HFFc6 (cell line): ENCODE measurements at places on chromosomes 16 and 17. TPM values are rescaled to one million over a fixed set of nuclear protein-coding genes. Genes with fewer than 3 reads are reported as not detected.

SRCAP gene
- 46.3 to 47.7 TPM (median 47.4 TPM) in 3 replicates for total RNA-seq

PPY gene
- total RNA-seq = not detected in 3 replicates

TBC1D3C gene
- 0.71 and 1.2 TPM in 2 replicates for total RNA-seq

CHD9NB gene
- 2.4 and 3.5 TPM in 2 replicates for total RNA-seq

CPHXL2 gene
- not detected in 3 replicates for total RNA-seq

DNA sequence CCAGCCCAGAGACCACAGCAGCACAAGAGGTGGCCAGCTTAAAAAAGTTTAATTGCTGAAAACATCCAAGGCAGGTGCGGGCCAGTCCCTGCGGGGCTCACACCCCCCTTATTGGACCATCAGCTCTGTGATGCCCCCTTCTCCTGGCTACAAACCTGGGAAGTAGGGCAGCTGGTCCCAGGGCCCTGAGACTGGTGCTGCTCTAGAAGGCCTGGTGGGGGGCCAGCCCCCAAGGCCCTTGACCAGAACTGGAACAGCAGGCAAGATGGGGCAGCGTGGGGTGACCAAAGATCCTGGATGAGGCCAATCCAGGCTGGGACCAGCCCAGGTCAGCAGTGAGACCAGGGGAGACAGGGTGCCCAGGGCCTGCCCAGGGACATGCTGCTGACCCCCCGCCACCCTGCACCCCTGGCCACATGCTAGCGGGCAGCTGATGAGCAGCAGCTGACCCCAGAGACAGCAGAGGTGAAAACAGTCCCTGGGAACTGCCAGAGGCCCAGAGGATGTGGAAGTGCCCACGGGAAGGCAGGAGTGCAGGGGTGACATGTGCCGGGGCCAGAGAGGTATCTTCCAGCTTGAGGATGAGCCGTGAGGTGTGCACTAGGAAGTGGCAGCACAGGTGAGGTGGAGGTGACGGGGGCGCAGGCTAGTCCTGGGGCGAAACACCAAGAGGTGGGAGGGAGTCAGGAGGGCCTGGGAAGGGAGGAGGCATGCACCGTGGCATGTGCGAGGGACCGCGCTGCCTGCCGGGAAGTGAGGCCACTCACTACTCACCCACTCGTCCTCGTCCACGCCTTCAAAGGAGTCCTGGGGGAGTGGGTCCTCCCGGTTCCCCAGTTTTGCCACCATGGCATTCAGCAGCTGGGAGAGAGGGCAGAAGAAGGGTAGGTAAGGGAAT lies 3.6 kb upstream of the PAM16 start:
- no peak for DNase-seq

DNA sequence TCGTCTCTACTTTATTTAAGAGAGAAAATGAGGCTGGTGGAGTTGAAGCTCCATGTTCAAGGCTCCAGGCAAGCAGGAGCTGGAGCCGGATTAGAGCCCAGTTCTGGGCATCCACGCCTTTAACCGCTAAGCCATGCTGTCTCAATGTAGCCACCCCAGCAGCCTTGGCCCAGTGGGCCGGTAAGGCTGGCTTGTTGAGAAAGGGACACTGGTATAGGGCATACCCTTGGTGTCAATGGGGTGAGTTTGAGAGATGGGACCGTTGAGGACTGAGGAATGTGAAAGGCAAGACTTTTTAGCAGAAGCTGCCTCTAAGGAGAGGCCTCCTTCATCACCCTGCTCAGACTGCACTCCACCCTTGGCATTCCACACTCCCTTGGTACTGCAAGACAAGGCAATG lies 147.4 kb downstream of the CYLD start:
- no peak for DNase-seq

- no peak for DNase-seq
Measured at GRCh38 chr17:13321951-13322701, 279.6 kb downstream of the HS3ST3A1 start.

DNA sequence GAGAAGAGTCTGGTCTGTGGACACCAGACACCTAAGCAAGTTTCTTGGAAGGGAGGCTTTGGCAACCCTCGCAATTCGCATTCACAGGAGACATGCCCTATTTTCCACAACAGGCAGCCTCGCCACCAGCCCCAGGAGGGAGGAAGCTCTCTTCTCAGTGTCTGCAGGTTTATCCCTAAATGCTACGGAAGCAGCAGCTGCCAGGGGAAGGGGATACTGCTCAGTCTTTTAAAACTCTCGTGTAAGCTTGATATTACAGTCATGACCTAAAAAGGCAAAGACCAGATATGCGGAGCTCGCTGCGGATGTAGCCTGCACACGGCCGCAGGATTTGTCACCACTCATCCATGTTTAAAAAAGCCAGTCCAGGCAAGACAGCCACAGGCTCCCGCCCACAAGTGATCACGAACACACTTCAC lies 159.2 kb upstream of the RPH3AL start:
- DNase-seq = peak; percentile 62

GRCh38 chr16:87062569-87063442 lies 254.4 kb downstream of the C16orf95 start:
- DNase-seq = peak; percentile 38

GRCh38 chr16:12497526-12497925 lies 306.2 kb downstream of the CPPED1 start:
- no peak for DNase-seq

- no peak for DNase-seq
Measured at GRCh38 chr16:71826533-71827017, 17.9 kb upstream of the AP1G1 start.

DNA sequence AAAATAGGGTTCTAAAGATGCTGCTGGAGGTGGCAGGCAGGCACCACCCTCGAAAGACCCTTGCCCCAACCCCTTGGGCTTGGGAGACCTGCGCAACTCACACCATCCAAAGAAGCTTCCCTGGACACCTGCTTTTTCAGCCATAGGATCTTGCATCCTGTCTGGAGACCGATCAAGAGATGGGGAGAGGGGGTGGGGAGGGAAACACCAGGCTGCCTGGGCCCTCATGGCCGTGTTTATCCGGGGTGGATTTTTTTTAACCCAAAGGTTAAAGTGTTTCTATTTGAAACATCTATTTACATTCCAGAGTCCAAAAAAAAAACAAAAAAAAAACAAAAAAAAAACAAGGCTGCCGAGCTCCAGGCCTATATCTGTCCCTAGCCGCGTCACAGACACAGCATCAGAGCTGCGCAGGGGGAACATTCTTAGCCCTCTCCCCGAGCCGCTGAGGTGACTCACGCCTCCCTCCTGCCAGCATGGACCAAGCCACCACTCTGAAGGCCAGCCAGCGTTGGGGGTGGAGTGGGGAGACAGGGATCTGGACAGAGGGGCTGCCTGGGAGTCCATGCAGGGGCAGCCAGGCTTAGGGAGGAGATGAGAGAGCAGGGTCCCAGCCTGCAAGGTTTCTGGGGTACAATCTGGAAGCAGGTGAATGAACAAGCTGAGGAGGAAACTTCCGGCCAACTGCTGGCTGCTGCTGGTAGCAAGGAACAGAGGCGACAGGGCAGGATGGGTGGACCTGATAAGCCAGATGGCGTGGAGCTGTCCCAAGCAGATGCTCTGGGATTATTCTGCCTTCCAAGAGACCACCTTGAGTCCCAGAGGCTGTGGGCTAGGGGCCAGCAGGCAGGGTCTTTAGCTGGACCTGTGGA lies 14.8 kb downstream of the HDAC5 start:
- peak; percentile 97 for DNase-seq

DNA sequence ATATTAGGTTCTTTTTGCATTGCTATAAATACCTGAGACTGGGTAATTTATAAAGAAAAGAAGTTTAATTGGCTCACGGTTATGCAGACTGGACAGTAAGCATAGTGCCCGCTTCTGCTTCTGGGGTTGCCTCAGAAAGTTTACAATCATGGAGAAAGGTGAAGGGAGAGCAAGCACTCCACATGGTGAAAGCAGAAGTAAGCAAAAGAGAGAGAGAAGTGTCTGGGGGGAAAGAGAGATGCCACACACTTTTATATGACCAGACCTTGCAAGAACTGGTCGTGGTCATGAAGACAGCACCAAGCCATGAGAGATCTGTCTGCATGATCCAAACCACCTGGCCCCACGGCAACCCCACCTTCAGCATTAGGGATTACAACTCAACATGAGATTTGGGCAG lies 45.4 kb downstream of the KCNJ16 start:
- no peak for DNase-seq

GRCh38 chr17:20203761-20204263 lies 194.7 kb downstream of the SPECC1 start:
- no peak for DNase-seq

DNA sequence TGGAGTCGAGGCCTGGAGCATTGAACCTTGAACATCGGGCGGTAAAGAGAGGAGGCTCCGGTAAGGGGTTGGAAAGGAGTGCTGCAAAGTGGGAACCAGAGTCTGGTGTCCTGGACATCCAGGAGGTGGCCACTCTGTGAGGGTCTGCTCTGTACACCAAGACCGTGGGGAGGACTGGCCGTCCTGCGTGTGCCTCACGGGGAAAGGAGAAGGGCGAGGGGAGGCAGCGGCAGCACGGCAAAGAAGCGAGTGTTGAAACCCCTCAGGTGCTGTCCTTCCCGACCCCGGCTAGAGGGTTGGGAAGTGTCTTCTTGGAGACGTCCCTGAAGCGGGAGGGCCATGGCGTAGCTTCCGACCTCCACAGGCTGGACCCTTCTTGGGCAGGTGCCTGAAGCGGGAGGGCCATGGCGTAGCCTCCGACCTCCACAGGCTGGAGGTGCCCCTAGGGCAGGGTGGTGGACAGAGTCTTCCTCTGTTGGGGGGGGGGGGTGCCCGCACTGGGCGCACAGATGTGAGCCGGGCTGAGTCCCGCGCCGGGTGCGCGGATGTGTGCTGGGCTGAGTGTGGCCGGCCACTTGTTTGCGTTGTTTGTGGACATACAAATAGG lies 42.0 kb downstream of the FOXK2 start:
- DNase-seq = no peak

DNA sequence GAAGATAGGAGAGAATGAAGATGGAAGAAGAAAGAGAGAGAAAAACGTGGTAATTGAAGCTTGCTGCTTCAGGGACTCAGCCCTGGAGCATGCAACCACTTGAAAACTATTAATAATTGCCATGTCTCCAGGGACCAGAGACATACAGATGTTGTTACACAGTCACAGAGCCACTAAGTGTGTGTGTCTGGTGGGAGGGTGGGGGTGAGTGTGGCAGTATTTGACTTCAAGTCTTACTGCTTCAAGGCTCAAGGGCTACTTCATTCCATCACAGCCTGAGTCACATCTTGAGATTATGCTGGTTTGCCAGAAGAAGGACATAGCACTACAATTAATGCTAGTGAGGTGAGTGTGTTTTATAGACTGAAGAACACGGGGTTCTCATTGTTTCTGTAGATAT lies 202.2 kb downstream of the CDH8 start:
- DNase-seq = no peak

DNA sequence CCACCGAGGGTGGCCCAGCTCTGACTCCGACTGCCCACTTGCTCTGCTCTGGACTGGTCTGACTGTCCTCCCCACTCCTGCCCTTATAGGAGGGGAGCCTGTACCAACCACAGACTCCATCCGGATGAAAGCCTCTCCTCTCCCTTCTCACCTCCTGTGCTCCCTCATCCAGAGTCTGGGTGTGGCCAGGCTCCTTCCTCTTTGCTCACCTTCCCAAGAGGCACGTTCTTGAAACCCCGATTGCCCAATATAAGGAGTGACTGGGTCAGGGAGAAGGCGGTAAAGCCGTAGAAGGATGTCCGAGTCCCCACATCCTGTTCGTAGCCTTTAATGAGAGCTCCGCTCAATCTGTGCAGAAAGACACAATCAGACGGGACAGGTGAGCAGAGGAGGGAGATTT lies 17.1 kb downstream of the ST6GALNAC1 start:
- DNase-seq = no peak
